Calu3 (cell line): ENCODE measurements at places on chromosomes 4 and X.

DNA sequence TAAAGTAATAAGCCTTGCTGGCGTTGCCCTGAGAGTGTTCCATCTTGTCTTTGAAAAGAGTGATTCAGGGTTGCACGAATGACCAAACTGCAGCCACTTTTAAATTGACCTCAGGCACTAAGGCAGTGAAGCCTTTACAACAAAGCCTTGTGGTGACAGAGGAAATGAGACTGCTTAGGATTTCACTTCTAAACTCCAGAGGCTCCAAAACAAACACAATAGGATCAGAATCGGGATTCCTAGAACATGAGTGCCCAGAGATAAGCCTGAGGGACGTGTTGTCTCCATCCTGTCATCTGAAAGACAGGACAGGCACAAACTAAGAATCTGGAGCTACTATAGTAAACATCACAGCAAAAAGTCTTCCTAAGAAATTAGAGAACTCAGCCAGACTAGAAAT, 405.2 kb downstream of the PPARGC1A start:
- no peak for DNase-seq

DNA sequence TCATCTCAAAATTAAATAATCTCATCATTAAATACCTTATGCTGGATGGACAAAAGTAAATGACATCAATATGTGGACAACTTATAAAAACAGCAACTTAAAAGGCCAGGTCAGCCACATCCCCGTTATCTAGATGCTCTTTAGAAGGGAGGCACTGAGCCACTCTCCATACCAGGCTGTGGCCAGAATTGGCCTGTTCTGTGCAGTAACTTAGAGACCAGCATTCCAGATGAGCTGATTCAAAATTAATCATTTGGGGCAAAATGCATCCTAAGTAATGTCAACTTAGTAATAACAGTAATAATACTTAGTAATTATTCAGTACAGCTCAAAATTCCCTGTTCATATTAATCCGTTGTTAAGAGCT, 373.6 kb downstream of the FBXW7 start:
- DNase-seq = no peak

- no peak for DNase-seq
Observed at GRCh38 chr4:179803857-179804256, 2361.6 kb upstream of the AGA start.

- DNase-seq = no peak
Observed at GRCh38 chr4:154490583-154491340, 837 bp downstream of the DCHS2 start.

DNA sequence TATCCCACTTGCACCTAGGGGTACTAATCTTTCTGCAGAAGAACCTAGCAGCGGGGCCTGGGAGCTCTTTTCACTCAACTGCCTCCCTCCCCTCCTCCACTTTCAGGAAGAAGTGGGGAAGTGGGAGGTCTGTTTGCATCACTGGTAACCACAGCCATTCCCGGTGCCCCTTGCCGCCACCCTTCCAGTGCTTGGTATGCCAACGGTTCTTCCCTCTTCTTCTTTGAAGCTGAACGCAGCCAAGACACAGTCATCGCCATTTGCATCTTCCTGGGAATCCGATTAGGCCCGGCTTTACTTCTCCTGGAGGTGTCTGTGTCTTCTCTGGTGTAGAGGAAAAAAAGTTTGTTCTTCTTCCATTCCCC, 47.2 kb upstream of the RBPJ start:
- DNase-seq = no peak
